ENCODE measurements at places on chromosomes 3 and 15.

DNA sequence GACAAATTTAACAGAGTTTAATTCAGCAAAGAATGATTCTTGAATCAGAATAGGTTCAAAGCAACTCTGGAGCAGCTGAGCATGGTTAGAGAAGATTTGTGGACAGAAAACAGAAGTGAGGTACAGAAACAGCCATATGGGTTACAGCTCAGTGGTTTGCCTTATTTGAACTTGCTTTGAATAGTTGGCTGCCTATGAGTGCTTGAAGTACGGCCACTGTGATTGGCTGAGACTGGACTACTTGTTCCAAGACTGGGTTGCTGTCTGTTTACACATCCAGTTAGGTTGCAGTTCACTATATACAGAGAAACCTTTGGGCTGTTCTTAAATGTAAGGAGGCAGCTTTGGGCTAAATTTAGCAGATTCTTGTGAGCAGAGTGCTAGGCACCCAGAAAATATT lies 79.4 kb upstream of the CADPS start:
- DNase-seq, result no peak

DNA sequence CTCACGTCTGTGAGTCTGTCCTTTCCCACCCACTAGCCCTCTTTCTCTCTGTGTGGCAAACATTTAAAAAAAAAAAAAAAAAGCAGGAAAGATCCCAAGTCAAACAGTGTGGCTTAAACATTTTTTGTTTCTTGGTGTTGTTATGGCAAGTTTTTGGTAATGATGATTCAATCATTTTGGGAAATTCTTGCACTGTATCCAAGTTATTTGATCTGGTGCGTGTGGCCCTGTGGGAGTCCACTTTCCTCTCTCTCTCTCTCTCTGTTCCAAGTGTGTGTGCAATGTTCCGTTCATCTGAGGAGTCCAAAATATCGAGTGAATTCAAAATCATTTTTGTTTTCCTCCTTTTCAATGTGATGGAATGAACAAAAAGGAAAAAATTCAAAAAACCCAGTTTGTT lies 97.7 kb downstream of the GAP43 start:
- no peak for DNase-seq

- DNase-seq, result no peak
Observed at GRCh38 chr3:23017801-23018200, 185.3 kb upstream of the UBE2E2 start.

- DNase-seq, result no peak
Observed at GRCh38 chr3:37072892-37073291, 79.6 kb downstream of the MLH1 start.

DNA sequence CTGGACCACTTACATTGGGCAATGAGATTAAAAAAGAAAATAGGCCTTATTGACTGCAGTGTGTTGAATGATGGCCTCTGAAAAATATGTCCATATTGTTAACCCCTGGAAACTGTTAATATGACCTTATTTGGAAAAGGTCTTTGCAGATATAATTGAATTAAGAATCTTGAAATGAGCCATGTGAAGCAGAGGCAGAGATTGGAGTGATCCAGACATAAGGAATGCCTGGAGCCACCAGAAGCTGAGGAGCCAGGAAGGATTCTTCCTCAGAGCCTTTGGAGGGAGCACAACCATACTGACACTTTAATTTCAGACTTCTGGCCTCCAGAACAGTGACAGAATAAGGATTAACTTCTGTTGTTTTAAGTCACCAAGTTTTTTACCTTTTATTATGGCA lies 510.4 kb upstream of the AGTR1 start:
- no peak for DNase-seq

DNA sequence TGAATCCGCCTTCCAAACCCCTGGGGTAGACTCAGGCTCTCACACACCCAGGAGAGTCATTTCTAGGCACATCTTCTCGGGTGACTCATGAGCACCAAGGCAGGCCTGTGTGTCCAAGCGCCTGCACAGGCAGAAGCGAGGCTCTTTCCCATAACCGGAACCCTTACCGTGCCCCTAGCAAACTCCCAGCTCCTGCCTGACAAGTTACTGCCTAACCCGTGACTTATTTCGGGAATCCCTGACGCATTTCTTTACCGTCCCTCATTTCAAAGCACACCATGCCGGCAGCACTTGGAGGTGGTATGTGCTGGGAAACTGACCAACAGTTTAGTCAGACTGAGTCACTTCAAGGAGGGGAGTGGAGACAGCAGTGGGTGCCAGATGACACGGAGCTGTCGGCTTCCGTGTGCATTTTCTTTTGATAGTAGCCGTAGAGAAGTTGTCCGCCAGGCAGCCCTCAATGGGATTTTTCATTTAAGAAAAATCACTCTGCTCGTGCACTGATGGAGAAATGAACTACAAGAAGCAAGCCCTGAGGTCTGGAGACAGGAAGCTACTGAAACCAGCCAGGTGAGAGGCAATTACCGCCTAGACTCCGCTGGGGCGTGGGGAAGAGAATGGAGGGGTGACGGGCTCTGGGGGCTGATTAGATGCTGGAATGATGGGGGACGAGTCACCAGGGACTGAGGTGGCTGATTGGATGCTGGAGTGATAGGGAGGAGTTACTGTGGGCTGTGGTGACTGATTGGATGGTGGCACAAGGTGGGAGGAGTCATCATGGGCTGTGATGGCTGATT lies 17.3 kb upstream of the HRH1 start:
- no peak for DNase-seq

- DNase-seq, result no peak
Observed at GRCh38 chr3:123706871-123707270, 122.0 kb upstream of the HACD2 start.

- no peak for DNase-seq
Observed at GRCh38 chr3:186915806-186916796, 14.2 kb upstream of the ST6GAL1 start.

DNA sequence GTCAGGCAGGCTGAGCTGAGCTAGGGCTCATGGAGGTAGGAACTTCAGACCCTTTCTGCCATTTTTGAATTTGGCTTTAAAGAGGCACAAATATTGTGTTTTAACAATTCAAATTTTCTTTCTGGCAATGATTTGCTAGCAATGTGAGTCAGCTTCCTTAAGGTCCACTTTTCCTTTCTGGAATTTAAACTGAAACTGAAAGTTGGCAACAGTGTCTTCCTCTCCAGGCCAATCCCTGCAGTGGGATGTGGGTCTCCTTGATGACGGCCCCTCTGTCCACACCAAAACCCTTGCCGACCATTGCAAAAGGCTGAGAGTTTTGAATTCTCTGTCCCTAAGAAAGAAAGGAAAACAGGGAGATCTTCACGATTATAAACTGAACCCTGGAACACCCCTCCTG lies 27.1 kb downstream of the RPSA start:
- no peak for DNase-seq

DNA sequence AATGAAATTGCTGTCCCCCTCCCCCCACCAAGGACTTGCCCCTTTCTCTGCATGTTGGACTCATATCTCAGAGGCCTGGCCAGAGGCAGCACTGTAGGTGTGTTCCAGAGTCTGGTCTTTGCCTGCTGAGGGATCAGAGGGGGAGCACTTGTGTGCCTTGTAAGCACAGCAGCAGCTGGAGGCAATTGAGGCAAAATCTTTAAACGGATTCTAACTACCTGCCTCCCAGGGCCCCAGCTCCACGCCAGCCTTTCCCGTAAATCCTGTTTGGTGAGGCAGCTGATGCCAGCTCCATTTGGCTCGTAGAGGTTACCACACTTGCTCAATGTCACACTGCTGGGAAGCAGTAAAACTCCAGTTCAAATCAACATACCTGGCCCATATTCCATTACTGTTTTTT lies 2.3 kb upstream of the IDH2 start:
- DNase-seq, result no peak

GRCh38 chr15:31171731-31172130 lies 70.2 kb upstream of the TRPM1 start:
- no peak for DNase-seq

GRCh38 chr3:160129459-160130061 lies 95.7 kb upstream of the C3orf80 start:
- no peak for DNase-seq

- no peak for DNase-seq
Observed at GRCh38 chr3:193863657-193864357, 270.8 kb downstream of the OPA1 start.

GRCh38 chr3:25582242-25582641 lies 82.5 kb downstream of the TOP2B start:
- DNase-seq, result no peak

DNA sequence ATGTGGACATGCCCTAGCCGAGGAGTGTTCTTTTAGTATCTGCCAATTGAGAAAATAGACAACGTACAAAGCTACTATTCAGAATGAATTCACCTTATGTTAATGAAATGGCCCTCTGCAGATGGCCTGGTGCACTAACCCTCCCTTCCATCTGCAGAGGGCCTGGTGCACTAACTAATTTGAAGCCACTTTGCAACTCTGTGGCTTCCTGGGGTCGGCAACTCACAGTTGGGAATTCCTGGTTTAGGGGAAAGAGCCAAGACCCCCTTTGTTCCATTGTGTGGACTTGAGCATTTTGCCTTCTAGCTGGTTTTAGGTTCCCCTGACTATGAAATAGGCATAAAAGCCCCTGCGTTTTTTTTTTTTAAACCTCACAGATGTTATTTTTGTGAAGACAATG lies 204.3 kb upstream of the UBE3A start:
- DNase-seq, result no peak

DNA sequence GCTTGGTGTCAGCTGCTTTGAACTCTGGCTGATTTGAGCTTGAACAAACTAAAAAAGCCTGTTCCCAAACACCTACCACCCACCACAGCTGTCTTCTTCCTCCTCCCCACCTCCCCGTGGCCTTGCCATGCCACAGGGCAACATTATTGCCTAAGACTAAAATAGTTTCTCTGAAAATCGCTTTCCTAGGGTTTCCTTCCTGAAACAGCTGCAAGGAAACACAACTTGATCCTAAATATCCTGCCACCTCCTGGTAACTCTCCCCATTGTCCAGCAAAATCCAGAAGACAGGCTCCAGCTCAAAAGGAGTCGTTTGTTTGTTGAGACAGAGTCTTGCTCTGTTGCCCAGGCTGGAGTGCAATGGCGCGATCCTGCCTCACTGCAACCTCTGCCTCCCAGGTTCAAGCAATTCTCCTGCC lies 193.9 kb upstream of the TPM1 start:
- no peak for DNase-seq

DNA sequence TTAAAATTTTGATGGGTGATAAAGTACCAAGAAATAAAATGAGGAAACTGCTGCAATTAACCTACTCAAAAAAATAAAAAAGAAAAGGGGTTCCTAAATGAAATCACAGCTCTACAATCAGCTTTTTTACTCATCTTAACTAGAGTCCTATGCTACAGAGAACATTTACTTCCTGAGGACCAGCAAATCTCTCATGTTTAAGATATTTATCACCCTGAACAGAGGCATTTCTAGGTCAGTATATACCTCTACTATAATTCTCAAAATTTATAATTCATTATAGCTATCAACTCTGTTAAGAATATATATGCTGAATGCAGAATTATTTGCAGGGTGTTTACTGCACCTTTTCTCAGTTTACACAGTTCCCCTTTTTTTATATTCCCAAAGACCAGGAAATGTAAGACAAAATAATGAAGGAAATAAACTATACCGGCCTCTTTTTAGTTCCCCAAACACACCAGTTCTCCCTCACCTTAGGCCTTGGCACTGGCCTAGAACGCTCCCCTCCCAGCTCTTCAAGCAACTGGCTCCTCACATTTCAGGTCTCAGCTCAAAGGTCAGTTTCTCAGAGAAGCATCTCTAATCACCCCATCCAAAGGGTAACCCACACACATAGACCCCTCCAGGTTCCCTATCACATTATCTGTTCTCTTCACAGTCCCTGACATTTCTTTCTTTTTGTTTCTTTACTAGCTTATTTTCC lies 71.1 kb downstream of the LRRFIP2 start:
- DNase-seq, result no peak

All from activated CD8-positive, alpha-beta memory T cell treated with anti-CD3 and anti-CD28 coated beads for 1 hour (primary cell).